ENCODE measurements at places on chromosomes 5 and 9.

GRCh38 chr9:93258818-93259489 is 75.0 kb downstream of the WNK2 start:
- DNase-seq, result no peak

GRCh38 chr9:18554244-18554643 is 80.3 kb downstream of the ADAMTSL1 start:
- no peak for DNase-seq

DNA sequence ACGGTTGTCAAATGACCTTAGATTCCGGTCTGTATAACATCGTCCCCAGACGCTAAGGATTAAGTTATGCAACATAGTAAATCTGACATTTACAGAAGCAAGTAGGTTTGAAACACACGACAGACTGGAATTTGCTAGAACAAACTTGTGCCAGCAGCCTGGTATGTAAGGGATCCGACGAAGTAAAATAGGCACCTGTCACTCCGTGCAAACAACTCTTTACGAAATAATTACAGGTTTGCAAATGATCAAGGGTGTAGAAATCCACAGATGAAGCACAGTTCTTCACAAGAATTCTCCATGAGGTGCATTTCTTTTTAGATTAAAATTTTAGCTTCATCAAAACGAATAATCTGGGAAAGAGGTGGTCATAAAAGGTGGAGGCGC is 508 bp downstream of the MOCS2 start:
- DNase-seq, result peak; percentile 11

GRCh38 chr5:68817632-68818031 is 276.2 kb upstream of the SLC30A5 start:
- no peak for DNase-seq

- no peak for DNase-seq
These were observed 16.4 kb downstream of the PPP3R2 start for GRCh38 chr9:101578378-101578777.

DNA sequence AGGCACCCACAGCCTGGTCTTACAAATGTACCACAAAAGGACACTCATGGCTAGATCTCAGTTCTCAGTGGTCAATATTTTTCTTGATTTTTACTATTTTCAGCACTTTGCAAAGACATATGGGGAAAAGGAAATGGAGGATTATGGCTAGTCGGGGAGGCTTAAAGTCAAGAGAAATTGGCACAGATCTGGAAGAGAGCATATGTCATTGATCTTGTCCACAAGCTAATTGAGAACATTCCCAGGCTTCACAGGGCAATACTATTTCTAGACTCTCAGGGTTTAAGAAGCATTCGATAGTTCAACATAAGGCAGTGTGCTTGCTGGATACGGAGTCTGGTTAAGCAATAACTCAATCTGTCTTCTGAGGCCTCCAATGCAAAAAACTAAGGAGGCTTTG is 285.8 kb downstream of the ZNF608 start:
- no peak for DNase-seq

DNA sequence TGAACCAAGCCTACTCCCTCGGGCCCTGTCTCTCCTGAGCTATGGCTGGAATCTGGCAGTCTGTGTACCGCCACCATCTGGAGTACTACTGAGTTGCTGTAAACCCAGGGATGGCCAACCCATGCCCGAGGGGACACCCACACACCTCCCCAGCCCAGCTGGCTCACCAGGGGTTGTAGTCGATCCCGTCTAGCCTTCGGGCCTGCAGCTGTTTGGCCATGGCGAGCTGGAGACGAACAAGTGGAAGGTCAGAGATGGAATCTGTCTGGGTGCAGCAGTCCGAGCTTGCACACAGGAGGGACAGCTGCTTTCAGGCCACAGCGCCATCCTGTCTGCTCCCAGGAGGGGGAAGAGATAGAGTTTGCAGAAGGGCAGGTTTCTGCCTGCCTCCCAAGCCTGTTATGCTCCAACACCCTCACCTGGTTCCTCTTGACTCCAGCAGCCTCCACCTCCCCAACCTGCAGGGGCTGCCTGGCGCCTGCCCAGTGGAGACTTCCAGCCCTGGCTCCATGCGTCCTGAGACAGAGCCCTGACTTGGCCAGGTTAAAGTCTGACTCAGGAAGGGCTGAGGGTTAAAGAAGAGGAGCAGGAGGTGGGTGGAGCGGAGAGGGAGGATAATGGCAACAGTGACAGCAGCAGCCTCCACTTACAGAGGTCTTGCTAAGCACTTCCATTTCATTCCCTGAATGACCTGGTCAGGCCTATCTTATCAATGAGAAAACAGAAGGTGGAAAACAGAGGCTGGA is 15.8 kb upstream of the SPOUT1 start:
- no peak for DNase-seq

DNA sequence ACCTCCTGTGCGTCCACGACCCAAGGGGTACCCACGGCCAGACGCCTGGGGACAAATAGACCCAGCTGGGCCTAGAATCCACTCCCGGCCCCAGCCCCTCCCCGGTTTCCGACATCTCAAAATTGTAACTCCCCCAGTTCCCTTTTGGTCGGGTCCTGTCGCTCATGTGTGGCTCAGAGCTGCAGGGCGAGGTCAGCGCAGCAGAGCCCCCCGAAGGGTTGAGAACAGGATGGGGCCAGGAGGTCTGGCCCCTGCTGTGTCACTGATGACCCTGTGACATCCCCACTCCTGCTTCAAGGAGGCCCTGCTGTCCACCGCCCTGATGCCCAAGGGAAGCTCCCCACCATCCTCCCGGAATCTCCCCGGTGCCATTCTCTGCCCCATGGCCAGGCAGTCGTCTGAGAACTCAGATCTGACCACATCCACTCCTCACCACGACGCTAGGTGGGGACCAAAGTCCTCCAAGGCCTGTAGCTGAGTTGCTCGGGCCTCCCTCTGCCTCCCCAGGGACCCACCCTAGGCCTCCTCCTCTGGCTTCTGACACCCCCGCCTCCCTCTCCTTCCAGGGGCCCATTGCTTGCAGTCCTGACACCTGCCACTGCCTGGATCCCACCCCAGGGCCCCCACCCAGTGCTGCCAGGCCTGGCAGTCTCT is 3.9 kb downstream of the SLC9A3 start:
- DNase-seq, result no peak

GRCh38 chr5:111706345-111706744 is 50.6 kb downstream of the NREP start:
- DNase-seq, result no peak

GRCh38 chr9:98565152-98566135 is 143.3 kb downstream of the GABBR2 start:
- no peak for DNase-seq

DNA sequence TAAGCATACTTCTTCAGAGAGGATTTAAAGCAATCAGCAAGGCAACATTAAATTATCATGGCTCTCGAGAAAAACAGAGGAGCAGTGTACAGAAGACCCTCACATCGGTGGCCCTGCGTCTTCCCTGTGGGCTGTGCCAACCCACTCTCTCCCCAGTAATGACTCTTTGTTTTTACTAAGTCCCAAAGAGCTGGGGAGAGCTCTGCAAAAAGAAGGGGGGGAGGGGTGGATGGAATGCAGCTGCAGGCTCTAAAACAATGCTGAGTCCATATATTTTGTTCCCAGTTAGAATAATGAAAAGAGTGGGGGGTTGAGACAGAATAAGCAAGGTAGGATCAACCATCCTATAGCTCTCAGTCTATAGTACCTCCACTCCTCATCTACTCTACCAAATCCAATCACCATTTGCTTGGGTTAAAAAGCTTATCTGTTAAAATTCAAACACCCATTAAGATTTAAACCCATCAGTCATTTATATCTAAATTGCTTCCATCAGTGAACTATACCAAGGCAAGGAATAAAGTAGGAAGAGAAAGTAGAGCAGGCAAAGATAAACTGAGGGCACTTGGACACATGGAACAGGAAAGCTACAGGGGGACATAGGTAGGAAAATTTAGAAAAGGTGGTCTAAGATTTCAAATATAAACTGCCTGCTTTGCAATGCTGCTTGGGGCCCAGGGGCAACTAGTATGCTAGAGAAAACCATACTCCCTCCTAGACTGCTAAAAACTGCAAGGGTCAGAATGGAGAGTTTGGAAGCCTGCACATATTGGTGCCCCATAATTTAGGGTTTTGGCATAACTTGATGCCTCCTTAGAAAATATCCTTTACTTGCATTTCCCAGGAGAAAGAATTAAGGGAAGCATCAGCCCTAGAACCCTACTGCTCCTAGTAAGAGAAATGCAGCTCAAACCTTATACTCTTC is 20.6 kb downstream of the ELL2 start:
- DNase-seq, result no peak

- peak; percentile 39 for DNase-seq
These were observed 10.9 kb upstream of the JMY start for GRCh38 chr5:79225026-79225425.

DNA sequence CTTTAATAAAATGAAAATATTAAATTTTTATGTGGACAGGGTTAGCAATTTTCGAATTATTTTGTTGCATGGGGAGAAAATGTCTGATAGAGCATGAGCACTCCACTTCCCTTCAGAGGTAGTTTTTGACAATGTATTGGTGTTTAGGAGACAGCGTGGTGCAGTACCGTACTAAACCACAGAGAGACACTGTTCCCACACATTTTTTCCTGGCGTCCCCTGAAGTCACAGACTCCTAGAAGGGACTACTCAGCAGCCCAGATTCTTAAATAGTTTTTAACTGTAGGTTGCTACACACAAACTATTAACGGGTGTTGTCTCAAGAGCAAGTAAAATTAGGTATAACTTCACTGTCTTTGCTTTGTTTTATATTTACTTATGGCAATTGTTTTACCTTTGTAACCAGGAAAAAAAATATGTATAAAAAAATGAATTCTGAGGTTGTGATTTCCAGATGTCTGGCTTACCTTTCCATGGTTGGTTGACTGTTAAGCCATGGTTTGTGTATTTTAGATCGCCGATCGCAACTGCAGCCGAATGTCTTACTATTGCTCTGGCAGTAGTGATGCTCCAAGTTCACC is 171.2 kb downstream of the DOCK8 start:
- peak; percentile 16 for DNase-seq

DNA sequence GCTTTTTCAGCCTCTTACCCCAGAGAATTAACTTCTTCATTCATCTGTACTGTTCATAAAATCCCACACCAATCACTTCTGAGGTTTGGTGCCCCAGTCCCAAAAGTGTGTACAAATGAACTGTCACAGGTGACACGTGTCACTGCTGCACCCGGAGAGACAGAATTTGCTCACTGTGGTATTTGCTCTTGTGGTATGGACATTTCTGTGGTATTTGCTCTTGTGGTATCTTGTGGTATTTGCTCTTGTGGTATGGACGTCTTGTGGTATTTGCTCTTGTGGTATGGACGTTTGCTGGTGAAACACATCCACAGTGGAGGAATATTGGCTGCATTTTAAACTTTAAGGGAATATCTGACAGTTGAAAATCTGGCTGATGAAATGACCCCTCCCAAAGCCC is 214.9 kb upstream of the DAP start:
- DNase-seq, result peak; percentile 26
